ENCODE measurements at places on chromosomes 7 and 10.

DNA sequence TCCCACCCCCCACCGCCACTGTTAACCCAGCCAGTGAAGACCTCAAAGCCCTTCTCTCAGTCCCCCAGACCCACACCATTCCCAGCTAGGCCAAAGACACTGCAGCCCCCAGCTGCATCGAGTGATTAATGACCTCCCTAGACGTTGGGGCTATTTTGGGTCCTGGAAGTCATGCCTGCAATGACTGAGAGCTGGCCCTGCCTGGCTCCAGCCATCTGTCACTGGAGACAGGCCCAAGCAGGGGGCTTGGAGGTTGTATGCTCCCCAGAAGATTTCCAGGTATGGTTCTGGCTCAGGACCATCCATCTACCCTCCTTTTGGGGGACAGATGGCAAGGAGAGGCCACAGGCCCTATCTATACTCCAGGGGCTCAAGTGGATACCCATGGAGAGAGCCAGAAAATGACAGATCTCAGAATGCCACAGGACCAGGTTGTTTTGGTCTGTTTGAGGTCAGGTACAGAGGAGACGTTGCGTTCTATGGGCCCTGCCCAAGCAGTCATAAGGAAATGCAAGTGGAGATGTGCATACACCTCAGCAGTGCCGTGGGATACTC lies 5.1 kb downstream of the KCNIP2 start:
- DNase-seq: no peak

- DNase-seq: no peak
Measured at GRCh38 chr7:18541181-18541870, 45.8 kb downstream of the HDAC9 start.

DNA sequence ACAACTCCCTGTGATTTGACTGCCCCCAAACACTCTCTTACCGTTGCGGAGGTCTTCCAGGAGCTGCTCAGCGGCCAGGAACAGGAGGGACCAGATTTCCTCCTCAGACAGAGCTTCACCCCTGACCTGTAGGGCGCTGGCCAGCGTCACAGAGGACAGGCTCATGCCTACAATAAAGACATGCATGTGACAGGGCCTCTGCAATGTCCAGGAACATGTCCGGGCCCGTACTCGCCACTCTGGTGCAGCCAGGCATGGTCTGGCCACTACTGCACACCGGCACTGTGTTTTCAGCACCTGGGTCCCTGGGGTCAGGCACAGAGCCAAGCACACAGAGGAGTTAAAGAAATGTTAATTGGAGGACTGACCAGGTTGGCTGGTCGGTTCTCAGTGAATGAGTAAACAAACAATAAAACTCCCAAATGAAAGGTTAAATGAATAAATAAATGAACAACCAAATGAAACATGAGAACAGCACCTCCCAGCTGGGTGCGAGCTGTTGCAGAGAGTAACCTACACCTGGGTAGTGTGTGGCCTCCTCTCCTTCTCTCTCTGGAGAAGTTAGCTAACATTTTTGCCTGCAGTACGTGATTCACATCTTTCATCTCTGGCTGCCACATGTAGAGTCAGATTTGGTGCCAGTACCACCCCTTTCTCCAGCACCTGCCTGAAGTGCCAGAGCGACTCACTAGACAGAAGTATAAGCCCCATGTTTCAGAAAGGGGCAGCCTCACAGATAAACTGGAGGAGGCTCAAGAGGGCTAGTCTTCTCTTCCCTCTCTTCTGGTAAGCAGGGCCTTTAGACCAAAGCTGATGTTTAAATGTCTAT lies 22.8 kb downstream of the FRMPD2 start:
- no peak for DNase-seq

DNA sequence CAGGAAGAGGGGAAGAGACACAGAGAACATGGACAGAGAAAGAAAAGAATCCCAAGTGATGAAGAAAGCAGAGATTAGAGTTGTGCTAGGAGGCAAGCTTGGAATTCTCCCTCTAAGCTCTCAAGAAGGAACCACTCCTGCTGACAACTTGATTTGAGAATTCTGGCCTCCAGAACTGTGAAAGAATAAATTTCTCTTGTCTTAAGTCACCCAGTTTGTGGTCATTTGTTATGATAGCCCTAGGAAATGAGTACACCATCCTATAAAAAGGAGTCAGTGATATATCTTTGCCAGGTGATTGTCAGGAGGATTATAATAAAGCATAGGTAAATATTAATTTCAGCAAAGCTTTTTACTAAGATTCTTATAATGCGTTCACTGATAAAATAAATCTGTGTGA lies 82.7 kb upstream of the TFEC start:
- DNase-seq: no peak

DNA sequence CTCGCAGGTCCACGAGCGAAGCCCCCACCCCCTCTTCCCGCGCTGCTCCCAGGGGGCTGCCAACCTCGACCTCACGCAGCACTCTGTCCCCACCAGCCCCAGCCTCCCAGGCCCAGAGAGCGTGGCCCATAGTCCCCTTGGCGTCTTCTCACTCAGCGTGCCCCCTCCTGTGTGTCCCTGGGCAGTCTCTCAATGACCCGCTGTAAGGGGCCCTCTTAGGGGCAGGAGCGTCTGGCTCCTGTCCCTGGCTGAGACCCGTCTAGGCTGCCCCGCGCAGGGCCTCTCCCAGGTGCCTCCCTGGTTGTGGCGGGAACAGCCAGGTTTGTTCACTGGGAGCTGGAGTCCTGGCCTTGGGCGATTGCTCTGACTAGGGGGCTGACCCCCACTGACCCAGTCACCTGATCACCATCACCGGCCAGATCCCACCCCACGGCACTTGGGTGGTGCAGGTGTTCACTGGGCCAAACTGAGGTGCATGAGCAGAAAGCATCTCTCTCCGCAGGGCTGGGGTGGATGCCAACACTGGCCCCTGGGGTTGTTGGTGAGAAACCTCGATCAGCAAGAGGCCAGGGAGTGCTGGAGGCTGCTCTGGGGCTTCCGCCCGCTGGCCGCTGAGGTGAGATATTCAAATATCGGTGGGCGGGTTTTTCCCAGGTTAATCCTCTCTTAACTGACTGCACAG lies 12.6 kb upstream of the WDFY4 start:
- DNase-seq: peak; percentile 76

- DNase-seq: peak; percentile 16
Measured at GRCh38 chr10:110357252-110357780, 52.6 kb upstream of the SMNDC1 start.

- DNase-seq: no peak
Measured at GRCh38 chr10:8402576-8402975, 348.1 kb downstream of the GATA3 start.

DNA sequence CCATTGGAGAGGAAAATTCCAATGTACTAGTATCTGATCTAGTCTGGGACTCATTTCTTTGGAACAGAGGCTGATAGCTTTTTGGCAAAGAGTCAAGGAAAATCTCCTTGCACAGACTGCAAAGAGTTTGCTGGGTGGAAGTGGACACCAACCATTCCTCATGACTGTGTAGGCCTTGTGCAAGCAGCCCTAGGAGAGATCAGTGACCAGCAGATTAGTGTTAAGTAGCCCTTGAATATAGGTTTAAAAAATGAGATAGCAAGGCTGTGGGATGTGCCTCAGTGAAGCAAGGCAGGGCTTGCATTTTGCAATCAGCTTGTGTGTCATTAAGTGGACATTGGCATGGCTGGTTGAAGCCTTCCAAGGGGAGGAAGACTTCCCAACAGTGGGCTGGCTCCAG lies 341.6 kb downstream of the PLXNA4 start:
- DNase-seq: no peak

- DNase-seq: no peak
Measured at GRCh38 chr7:29194206-29194593, 375 bp upstream of the CHN2 start.

- no peak for DNase-seq
Measured at GRCh38 chr10:71643904-71644303, 75.7 kb downstream of the C10orf105 start.

DNA sequence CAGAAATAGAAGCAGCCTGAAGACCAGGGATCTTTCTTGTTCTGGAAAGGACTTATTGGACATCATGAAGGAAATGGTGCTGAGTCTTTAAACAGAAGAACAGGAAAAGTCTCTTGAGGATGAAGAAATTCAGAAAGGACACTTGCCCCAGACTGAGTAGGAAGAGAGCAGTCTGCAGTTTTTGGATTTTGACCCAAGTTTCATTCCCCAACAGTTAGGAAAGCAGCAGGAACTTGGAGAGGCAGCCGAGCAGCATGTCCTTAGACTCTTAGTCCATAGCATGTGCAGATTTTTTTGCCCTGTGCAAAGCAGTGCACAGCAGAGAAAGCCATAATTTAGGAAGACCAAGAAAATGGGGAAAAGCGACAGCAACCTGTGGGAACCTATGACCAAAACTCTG lies 927.2 kb upstream of the AUTS2 start:
- no peak for DNase-seq

DNA sequence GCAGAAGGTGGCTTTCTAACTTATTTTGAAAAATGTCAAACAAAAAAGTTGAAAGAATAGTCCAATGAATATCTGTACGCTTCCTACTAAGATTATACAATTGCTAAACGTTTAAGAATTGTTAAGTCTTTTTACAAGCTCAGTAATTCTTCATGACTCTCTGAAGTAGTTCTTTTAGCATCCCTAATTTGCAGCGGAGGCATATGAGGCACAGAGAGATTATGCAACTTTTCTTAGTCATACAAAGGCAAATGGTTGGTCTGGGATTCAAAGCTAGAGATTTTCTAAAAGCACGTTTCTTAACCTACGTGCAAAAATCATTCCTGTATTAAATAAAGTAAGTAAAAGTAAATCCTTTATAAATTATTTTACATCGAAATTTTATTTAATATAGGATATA lies 254.2 kb downstream of the MAGI2 start:
- no peak for DNase-seq

GRCh38 chr7:150515248-150516147 lies 826 bp downstream of the GIMAP7 start:
- no peak for DNase-seq

DNA sequence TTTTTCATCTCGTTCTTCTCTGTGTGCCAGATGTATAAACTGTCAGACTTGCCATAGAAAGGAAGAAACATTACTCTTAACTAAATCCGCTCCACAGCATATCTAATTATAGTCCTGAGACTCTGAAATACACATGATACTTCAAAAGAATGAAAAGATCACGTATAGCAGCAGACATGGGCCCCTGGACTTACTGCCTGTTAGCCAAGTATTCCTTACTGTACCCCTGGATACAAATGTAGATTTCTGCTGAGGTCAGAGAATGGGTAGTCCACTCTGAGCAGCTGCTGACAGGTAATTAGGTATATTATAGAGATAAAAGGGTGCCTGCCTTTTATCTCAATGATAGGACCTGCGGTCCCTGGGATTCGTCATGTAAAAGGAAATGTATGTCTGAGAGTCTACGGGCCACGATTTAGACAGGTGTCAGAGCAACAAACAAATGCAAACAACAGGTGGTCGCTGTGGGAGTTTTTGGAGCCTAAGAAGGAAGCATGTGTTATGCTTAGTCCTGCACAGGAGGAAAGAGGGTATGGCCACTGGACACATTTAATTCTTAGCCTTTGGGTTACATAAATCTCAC lies 69.4 kb downstream of the VOPP1 start:
- DNase-seq: no peak

- no peak for DNase-seq
Measured at GRCh38 chr7:43204081-43204480, 91.6 kb downstream of the HECW1 start.

- DNase-seq: no peak
Measured at GRCh38 chr7:130995252-130996081, 261.5 kb upstream of the KLF14 start.

DNA sequence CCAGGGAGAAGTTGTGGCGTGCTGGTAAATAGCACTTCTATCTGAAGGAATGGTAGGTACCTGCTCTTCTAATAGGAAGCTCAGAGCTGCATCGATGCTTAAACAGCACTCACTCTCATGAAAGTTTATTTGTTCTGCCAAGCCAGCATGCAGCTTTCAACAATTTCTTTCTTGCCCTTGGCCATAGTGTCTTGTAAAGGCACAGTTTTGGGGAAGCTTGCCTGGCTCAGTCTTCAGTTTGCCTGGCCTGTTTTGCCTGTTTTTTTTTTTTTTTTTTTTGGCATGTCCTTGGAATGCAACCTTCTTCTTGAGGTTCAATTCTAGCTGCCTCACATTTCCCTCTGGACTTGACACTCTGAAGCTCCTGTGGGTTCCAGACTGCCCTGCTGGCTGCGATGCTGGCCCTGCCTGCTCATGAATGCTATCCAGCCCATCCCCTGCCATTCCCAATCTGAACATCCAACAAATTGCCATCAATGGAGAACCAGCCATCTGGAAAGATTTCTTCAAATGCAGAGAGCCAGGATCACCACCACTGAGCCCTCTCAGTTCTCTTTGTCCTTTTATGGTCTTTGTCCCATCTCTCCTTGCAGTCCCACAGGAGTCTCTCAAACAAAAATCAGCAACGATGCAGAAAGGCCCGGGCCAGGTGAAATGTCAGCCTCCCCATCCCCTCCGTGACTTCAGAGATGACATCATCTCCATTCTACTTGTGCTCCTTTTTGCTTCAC lies 133.9 kb downstream of the ANLN start:
- DNase-seq: no peak

DNA sequence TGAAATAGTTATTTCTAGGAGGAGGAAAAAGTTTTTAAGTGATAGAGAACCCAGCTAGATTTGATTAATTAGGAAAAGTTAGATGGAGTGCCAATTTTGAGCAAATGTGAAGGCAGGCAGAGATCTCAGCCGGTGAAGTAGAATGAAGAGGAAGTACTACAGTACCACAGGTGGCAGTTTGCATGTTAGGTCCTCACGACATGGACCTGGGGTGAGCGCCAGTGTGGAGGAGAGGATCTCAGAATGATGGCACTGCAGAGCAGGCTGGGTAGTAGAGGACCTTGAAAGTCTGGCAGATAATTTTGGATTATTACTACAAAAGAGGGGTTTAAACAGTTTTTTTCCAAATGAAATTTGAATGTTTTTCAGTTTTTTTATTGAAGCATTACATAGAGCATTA lies 81.1 kb downstream of the GNAI1 start:
- no peak for DNase-seq

GRCh38 chr10:110456523-110457091 lies 41.1 kb upstream of the DUSP5 start:
- DNase-seq: no peak

- no peak for DNase-seq
Measured at GRCh38 chr10:89926736-89927135, 225.3 kb downstream of the KIF20B start.
